Panc1 (cell line): ENCODE measurements at places on chromosomes 7 and 10. TPM values are rescaled to one million over a fixed set of nuclear protein-coding genes. Genes with fewer than 3 reads are reported as not detected.

Gene AKR1C2
- 0.33 TPM for total RNA-seq

Gene ZNF777
- 17.4 TPM for total RNA-seq

Gene RTKN2
- 21.3 TPM for total RNA-seq

DNA sequence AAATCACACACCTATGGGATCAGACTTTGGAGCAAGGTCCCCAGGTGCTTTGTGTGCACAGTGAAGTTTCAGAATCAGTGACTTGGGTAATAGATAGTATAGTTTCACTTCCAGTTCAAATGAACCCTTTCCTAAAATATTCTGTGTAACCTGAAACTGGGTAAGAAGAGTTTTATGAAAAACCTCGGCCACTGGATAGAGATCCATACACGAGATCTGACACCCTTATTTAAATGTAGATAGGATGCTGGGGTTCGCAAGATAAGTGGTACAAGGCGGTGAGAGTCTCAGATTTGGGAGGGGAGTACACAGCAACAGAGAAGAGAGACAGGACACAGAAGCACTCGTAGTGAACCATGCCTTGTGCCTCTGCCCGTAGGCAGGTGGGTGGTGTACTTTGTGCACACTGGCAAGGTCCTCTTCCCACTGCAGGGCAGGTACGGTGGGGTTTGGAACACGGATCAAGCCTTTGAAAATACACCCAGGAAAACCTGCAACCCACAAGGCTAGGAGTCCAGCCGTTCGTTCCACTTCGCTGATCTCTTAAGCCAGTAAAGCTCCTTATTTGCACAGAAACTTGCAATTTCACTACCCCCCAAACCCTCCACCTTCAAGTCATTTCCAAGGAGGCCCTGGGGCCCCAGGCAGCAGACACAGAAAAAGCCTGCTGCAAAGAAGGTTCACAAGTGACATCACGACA lies 162.8 kb downstream of the USP6NL start:
- no peak for DNase-seq
